ENCODE measurements at places on chromosomes 12 and 14. TPM values are rescaled to one million over a fixed set of nuclear protein-coding genes. Genes with fewer than 3 reads are reported as not detected.

DNA sequence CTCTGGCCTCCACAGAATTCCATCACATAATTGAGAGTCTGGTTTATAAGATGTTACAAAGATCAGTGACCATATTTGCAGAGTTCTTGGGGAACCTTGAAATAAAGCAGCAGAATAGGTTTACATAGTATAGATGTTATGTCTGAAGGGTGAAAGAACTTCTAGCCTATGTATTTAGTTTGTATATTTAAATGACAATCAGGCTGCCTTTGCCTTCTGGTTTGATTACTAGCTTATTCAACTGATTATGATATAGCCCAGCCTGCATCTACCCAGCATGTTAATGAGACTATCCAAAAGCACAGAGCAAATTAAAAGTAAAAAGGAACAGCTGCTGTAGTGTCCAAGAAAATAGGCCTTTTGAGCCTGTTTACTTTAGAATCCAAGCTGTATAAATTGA, 85.3 kb downstream of the APAF1 start:
- DNase-seq, result no peak
- no peak overlapping the region for H3K4me3 ChIP-seq
- H3K36me3 ChIP-seq, result peaks cover 89% of the 10 kb centered on the region
- no peaks in the 10 kb centered on the region for H3K27me3 ChIP-seq
- no peak overlapping the region for H3K27ac ChIP-seq

- H3K4me1 ChIP-seq, result no peaks in the 10 kb centered on the region
- no peak for DNase-seq
- H3K4me3 ChIP-seq, result no peak overlapping the region
Measured at GRCh38 chr12:21806255-21806654, 31.7 kb upstream of the KCNJ8 start.

DNA sequence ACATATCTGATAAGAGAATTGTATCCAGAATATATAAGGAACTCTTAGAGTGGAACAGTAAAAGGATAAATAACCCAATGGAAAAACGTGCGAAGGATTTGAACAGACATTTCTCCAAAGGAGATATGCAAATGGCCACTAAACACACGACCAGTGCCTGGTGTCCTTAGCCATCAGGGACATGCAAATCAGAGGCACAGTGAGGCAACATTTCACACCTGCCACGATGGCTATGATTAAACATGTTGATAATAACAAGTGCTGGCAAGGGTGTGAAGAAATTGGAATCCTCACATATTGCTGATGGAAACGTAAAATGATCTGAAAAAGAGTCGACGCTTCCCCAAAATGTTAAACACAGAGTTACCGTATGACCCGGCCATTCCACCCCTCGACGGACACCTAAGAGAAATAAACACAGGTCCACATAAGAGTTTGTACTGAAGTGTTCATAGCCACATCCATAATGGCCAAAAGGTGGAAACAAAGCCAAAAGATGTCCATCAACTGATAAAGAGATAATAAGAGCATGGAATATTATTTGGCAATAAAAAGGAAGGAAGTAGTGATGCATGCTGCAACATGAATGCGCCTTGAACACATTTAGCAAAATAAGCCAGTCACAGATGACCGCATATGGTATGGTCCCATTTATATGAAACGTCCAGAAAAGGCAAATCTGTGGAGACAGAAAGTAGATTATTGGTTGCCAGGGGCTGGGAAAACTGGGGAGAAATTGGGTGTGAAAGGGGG, 6.3 kb upstream of the TMEM121 start:
- no peak for DNase-seq
- H3K27me3 ChIP-seq, result peaks cover 4% of the 10 kb centered on the region
- H3K27ac ChIP-seq, result no peak overlapping the region
- H3K36me3 ChIP-seq, result no peaks in the 10 kb centered on the region
- H3K4me3 ChIP-seq, result no peak overlapping the region
- no peaks in the 10 kb centered on the region for H3K4me1 ChIP-seq

DNA sequence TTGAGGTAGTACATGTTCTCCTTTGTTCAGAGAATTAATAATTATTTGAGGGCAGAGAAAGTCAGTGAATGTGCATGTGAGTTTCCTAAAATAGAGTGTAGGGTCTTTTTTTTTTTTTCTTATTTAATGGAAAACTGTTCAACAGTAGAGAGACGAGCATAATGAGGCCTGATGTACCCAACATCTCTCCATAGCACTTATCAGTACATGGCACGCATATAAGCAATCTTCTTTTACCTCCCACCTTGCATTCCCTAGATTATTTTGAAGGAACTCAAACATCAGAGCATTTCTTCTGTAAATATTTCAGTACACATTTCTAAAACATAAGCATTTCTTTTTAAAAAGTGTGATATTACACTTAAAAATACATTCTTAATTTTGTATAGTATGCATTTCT, 87.8 kb downstream of the KTN1 start:
- H3K4me1 ChIP-seq, result no peaks in the 10 kb centered on the region
- peaks cover 56% of the 10 kb centered on the region for H3K36me3 ChIP-seq
- no peak for DNase-seq
- no peak overlapping the region for H3K4me3 ChIP-seq
- H3K27ac ChIP-seq, result no peak overlapping the region

DNA sequence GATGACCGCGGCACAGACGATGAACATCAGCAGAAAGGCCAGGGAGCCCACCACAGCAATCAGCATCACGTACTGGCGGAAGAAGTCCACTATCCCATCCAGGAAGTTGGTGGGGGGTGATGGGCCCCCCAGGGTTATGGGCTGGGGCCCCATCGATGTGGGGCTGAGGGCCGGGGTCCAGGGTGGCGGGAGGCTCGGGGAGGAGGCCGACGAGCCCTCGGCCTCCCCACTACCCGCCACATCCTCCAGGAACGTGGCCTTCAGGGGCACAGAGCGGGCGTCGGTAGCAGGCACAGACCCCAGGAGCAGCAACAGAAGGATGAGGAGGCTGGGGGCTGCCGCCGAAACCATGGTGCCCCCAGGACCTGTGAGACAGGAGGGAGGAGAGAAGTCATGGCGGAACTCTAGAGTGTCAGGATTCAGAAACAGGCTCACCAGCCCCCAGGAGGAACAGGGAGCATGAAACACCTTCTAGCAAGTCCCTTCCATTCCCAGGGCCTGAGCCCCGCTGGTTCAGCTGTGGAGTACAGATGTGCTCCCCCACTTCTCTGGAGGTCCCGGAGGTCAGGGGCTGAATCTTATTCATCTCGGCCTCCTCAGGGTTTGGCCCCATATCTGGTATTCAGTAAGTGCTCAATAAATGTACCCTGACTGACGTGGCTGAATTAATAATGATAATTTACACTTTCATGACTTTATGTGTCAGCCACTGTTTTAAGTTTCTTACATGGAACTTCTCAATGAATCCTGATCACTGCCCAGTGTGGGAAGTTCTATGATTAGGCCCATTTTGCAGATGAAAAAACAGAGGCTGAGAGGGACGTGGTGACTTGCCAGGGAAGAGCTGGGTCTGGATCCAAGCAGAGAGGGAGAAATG, 5.6 kb downstream of the TMEM119 start:
- no peaks in the 10 kb centered on the region for H3K4me1 ChIP-seq
- no peaks in the 10 kb centered on the region for H3K27me3 ChIP-seq
- H3K27ac ChIP-seq, result no peak overlapping the region
- no peak overlapping the region for H3K4me3 ChIP-seq

Gene CMA1
- total RNA-seq, result 1.4 TPM

DNA sequence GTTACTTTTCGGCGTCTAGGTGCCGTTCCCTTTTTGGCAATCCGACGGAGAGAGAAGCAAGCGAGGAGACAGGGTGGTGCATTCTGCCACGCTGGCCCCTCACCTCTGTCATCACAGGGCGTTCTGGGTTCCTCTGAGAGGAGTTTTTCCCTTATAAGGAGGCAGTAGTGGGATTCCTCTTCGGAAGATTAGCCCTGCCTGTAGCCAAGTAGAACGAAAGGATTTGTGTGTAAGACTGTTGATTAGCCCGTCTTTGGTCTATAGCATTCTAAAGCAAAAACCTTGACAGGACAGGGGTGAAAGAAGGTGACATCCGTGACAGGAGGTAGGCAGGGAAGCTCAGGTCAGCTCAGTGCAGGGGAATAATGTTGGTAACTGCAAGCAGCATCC, 9.1 kb upstream of the NEMF start:
- H3K4me1 ChIP-seq, result peaks cover 14% of the 10 kb centered on the region
- no peaks in the 10 kb centered on the region for H3K27me3 ChIP-seq
- H3K36me3 ChIP-seq, result no peaks in the 10 kb centered on the region

Data from upper lobe of right lung (tissue), 1 donor.